Activated CD4-positive, alpha-beta memory T cell treated with anti-CD3 and anti-CD28 coated beads for 36 hours (primary cell): ENCODE measurements at places on chromosomes 11 and 22. TPM values are rescaled to one million over a fixed set of nuclear protein-coding genes. Genes with fewer than 3 reads are reported as not detected.

GRCh38 chr11:30852091-30852490, 265.9 kb upstream of the MPPED2 start:
- no peak for DNase-seq

DNA sequence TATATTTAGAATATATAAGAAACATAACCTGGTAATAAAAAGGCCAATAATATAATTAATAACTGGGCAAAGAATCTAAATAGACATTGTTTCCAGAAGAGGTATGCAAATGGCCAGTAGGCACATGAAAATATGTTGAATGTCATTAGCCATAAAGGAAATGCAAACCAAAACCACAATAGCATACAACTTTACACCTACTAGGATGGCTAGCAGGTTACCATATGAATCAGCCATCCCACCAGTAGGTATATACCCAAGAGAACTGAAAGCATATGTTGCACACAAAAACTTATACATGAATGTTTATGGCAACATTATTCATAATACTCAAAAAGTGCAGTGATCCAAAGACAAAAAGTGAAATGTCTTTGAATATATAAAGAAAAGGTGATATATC, 2.7 kb upstream of the OR2D2 start:
- DNase-seq: no peak

DNA sequence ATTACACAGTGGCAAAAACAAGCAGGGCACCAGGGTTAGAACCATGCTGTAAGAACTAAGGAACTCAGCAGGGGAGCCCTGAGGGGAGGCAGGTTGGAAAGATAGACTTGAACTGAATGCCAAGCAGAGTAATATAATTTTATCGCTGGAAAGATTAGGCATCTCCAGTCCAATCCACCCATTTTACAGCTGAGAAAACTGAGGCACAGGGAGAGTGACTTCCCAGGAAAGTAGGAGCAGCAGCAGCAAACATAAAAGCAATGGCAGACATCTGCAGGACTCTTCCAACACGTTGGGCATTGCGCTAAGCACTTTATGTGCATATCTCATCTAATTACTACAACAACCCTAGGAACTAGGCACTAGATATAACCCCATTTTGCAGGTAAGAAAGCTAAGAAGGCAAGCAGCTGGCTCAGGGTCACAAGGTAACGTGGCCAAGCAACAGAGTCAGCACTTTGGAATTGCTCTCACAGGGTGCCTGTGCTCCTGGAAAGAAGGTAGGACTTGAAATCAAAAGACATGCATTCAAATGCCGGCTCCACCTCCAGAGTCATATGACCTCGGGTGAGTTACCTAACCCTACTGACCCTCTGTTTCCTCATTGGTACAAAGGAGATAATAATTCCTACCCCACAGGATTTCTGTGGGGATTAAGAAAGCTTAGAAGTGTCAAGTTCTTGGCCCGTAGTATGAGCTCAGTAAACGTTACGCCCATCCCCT, 215.3 kb downstream of the BARX2 start:
- no peak for DNase-seq

- no peak for DNase-seq
Observed at GRCh38 chr11:34157163-34157562, 51.7 kb downstream of the NAT10 start.

DNA sequence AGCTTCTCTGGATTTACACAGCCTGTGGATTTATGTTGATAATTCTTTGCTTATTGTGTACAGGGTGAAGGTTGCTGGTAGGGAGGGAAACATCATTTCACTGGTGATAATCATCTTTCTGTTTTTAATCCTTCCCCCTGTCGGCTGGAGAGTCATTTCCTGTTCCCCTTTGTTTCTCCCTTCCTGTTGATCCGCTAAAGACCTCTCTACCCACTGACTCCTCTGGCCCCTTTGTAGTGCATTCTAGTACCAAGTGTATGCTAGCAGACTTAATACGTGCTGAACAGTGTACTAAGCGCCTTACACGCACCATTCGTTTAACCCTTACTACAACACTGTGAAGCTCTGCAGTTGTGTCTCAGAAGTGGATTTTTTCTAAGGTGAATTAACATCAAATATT, 19.0 kb upstream of the OR9Q1 start:
- no peak for DNase-seq

- no peak for DNase-seq
Observed at GRCh38 chr11:23404225-23405160, 544.2 kb upstream of the CCDC179 start.

LRP5 gene
- 6.1 TPM for total RNA-seq

DNA sequence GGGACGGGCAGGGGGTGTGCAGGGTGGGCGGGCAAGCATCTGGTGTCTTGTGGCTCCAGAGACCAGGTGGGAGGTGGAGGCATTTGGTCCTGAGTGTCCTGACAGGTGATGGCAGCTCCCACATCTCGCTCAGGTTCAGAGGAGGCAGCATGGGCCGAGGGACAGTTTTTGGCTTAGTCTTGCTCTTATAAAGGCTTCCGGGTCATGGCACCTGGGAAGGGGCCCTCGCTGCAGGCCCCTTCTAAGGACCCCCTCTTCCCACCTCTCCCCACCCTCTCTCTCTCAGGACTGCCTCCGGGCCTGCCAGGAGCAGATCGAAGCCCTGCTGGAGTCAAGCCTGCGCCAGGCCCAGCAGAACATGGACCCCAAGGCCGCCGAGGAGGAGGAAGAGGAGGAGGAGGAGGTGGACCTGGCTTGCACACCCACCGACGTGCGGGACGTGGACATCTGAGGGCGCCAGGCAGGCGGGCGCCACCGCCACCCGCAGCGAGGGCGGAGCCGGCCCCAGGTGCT, 9.9 kb downstream of the CCND1 start:
- DNase-seq: no peak

DNA sequence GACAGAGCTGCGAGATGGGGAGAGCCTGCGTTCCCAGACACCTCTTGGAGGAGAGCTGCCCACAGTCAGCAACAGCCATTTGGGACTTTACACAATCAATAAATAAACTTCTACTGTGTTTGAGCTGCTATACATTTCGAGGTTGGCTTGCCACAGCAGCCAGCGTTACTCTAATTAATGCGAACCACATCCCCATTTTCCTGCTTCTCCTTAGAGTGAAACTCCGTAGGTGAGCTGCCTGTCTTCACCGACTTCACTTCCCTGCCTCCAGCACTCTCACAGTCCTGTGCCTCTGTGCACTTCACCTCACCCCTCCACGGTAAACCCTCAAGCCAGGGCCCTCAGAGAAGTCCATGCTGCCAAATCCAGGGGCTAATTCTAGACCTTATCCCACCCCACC, 5.9 kb upstream of the SLC22A12 start:
- DNase-seq: no peak

GRCh38 chr22:36296690-36297089, 43.8 kb downstream of the APOL1 start:
- no peak for DNase-seq

B3GAT3 gene
- total RNA-seq: 70.4 TPM
